ENCODE measurements at places on chromosomes 7 and 10.

- DNase-seq = no peak
Observed at GRCh38 chr10:98513704-98514103, 67.0 kb upstream of the HPS1 start.

GRCh38 chr10:102109166-102110116, 10.7 kb downstream of the LDB1 start:
- no peak for DNase-seq

DNA sequence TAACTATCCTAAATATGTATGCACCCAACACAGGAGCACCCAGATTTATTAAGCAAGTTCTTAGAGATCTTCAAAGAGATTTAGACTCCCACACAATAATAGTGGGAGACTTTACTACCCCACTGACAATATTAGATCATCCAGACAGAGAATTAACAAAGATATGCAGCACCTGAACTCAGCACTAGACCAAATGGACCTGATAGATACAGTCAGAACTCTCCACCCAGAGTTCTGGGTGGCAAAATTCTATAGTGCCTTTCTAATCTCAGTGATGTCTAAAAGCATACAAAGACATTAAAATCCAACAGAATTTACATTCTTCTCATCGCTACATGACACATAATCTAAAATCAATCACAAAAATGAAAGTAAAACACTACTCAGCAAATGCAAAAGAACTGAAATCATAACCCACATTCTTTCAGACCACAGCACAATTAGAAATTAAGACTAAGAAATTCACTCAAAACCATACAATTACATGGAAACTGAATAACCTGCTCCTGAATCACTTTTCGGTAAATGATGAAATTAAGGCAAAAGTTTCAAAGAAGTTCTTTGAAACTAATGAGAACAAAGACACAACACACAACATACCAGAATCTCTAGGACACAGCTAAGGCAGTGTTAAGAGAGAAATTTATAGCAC, 183.2 kb downstream of the AGMO start:
- no peak for DNase-seq

GRCh38 chr7:121026577-121027111, 38.1 kb downstream of the CPED1 start:
- DNase-seq = no peak

GRCh38 chr10:129912166-129912917, 51.7 kb downstream of the EBF3 start:
- no peak for DNase-seq

DNA sequence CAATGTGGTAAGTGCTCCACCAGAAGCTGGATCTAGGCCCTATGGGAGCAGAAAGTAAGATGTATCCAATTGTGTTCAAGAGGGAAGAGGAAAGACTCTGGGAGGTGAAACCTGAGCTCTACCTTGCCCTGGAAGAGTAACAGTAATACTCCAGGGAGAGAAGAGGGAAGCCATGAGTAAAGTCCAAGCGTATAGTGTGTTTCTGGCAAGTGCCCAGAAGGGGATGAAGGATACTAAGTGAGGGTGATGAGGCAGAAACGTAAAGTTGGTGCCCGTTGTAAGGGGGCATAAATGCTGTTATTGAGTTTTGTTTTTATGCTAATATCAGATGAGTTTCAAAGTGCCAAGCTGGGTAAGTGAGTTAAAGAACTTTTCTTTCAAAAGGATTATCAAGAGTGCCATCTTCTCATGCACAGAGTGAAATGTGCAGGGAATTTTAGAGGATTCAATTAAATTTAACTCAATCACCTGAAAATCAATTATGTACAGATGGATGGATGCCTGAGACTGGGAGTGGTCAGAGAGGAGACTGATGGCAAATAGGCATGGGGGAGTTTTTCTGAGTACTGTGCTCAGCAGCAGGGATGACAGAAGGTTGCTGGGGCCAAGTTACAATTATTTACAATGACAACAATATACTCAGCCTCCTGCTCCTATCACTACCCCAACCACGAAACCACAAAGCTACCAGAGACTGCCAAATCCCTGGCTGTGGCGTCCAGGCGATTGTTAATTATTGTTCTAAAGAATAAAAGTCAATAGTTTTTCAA, 123.3 kb upstream of the LAMB4 start:
- no peak for DNase-seq

DNA sequence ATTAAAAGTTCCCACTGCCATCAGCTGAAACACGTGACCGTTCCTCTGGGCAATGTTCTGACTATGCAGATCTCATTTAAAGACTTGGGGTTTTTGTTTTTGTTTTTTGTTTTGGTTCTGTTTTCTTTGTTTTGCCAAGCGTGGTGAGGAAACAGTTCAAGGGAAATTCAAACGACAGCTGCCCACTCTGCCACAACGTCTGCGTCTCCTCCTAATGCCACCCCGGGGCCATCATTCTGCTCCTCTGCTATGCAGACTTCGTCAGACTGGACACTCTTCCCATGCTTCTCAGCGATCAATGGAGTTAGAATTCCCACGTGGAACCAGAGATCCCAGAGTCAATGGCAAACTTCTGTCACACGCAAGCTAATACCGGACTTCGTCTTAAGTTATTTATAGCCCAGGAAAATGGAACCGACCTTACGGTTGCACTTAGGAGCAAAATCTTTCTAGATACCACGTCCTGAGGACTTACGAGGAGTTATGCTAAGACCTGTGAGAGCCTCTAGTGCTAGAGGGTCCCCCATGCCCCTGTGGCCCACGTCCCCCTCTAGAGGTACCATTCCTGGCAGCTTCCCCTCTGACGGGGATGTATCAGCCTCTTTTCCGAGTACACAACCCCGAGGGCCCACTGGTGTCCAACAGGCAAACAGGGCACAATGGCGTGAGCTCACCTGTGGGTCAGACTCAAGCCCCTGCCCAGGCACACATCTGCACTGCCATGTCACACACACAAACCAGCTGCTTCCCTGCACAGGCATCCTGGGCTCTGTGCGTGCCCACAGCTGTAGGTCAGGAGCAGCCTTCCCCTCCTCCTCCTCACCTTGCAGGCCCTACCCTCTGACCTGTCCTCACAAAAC, 24.4 kb downstream of the EBF3 start:
- no peak for DNase-seq

GRCh38 chr10:121154310-121154709, 303.1 kb downstream of the WDR11 start:
- no peak for DNase-seq

- DNase-seq = no peak
Observed at GRCh38 chr7:122597277-122597676, 101.6 kb downstream of the RNF133 start.

DNA sequence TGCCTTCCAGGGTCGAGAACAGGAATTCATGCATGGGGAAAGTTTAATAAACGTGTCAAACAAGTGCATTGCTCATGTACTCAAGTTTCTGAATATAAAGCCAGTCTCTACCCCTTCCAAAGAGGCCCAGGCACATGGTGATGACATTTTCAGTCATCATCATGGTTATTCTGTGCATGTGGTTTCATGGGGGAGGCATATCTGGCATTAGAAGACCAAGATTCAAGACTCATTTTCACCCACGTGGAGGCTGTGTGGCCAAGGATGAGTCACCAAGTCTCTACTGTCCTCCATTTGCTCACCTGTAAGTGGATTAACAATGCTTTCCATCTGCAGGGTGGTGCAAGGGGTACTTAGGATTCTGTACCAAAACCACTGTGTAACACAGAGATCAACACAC, 34.0 kb upstream of the CNPY1 start:
- no peak for DNase-seq

GRCh38 chr7:88431882-88432281, 125.2 kb upstream of the STEAP4 start:
- DNase-seq = no peak

DNA sequence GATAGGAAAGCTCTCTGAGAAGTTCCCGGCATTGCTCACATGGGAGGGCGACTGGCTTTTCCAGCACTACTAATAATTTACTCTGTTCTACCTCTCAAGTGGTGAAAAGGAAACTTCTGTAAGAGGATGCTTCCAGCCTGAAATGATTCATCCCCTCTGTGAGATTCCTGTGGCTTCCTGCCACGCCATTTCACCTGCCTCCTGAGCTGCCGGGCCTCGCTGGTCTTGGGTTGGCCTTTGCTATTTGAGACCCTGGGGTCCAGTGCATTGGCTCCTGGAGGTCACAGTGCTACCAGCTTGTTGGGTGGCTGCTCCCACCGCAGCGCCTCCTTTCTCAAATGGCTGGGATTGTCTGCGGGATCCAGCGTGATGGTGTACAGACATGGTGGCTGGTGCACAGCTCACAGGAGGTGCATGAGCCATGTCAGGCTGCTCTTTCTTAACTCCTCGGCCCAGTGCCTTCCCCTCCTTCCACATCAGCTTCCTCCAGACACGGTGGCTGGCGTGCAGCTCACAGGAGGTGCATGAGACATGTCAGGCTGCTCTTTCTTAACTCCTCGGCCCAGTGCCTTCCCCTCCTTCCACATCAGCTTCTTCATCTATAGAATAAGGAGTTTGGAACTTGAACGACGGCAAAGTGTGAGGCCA, 42.9 kb upstream of the PCBD1 start:
- DNase-seq = no peak

DNA sequence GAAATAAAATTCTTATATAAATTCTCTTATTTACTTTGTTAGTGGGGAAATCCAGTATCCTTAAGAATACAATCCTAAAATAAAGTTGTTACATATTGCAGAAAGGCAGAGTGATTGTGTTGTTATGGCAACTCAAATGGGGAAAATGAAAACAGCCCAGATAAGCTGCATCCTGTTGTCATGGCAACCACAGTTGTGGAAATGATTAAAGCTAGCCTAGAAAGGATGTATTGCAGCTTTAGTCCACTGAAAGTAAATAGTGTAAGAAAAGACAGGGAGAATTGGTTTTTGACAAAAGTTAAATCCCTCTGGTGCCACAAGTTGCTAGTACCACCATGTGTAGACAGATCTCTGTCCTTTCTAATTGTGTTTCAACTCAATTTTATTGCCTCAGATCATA, 43.2 kb downstream of the BTRC start:
- peak; percentile 18 for DNase-seq
